ENCODE measurements at places on chromosomes 3 and 15. TPM values are rescaled to one million over a fixed set of nuclear protein-coding genes. Genes with fewer than 3 reads are reported as not detected.

The GOLGA8R gene
- 5.0 TPM for polyA plus RNA-seq

The RYR3 gene
- polyA plus RNA-seq: 15.7 TPM

The C3orf49 gene
- polyA plus RNA-seq: 0.31 TPM

The IL17RD gene
- 43.1 TPM for polyA plus RNA-seq

The RAD51 gene
- polyA plus RNA-seq: 12.5 TPM

The MRPS22 gene
- polyA plus RNA-seq: 62.9 TPM

The ACAP2 gene
- 29.9 TPM for polyA plus RNA-seq

The CIDEC gene
- polyA plus RNA-seq: not detected

The ZXDC gene
- 47.3 TPM for polyA plus RNA-seq

The SLC27A2 gene
- 66.1 TPM for polyA plus RNA-seq

The BNIP2 gene
- 67.7 TPM for polyA plus RNA-seq
